ENCODE measurements at places on chromosomes 3 and 15. TPM values are rescaled to one million over a fixed set of nuclear protein-coding genes. Genes with fewer than 3 reads are reported as not detected.

DNA sequence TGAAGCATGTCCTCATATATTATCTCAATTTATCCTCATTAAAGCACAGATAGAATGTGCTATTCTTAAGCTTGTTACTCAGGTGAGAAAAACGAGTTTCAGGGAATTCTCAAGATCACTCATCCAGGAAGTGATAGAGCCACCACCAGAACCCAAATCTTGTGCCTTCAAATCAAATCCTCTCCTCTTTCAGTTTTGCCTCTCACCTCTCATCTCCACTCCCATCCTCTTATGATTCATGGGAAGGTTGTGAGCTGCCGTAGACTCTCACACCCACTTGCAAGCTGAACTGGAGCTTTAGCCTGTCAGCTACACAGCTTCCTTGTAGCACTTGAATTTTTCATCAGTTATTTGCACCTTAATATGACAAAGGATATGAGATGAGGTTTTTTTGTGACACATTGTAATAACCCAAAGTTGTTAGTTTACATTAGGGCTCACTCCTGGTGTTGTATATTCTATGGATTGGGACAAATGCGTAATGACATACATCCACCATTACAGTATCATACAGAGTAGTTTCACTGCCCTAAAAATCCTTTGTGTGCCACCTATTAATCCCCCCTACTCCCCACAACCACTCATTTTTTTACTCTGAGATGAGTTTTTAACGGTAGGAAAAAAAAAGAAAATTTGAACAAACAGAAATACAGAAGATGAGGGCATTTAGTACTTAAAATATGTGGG, 25.7 kb downstream of the GPR15 start:
- no peak for DNase-seq

- DNase-seq: no peak
Observed at GRCh38 chr3:152349392-152349791, 80.7 kb downstream of the MBNL1 start.

- DNase-seq: no peak
Observed at GRCh38 chr3:169603661-169604060, 59.9 kb downstream of the MECOM start.

DNA sequence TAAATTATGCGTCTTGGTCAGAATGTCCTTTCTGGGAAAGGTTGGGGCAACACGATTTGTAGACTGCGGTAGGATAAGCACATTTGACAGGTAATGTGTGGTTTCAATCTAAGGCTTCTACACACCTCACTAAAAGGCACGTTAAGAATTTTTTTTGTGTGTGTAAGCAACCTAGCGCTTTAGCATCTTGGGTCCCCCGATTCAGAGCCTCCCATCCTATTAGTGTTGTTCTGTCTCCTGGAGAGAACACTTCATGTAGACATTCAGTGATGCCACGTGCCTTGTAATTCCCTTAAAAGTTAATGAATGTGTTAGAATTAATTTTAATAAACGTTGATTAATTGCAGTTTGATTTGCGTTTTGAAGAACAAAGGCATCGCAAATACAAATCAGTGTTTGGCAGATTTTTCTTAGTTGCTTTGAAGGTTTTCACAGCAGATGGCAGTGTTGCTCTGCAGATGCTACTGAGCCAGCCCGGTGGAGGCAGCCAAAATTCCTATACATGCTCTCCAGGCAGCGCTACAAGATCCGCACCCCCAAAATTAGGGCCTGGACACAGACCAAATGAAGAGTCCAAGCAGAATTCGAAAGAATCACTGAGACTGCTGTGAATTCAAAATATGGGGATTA, 63.5 kb downstream of the OTOL1 start:
- peak; percentile 50 for DNase-seq

GRCh38 chr3:110027446-110028080, 690.2 kb upstream of the DPPA4 start:
- no peak for DNase-seq

DNA sequence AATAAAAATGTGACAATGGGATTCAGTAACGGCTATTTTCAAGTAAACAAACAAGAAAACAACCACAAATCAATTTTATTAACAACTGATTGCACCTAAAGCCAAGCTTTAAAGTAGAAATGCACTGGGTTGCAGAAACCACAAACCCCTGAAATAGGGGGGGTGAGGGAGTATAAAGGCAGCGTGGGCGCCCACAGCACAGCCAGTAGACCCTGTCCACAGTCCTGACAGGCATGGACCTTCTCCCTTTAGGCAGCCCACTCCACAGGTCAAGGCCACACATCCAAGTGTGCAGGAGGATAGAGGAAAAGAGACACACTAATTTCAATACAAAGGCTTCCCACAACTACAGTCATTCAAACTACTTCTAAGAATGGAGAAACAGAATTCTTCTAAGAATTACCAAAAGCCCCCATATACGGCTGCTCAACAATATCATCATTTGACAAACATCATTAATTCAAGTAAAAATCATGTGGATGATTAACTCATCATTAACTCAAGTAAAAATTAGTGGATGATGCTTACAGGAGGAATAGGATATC, 48.7 kb downstream of the CHSY1 start:
- no peak for DNase-seq

GRCh38 chr15:72933976-72934375, 118.3 kb upstream of the NEO1 start:
- DNase-seq: no peak

The TRIM42 gene
- not detected for polyA plus RNA-seq

- peak; percentile 89 for DNase-seq
Observed at GRCh38 chr15:68930268-68931022, at the start of gene SPESP1. Gene SPESP1, plus strand, starts transcription at chr15:68930525. Its CDS starts 129 bp downstream, at chr15:68930654.

GRCh38 chr15:55782901-55783300, 39.9 kb upstream of the PRTG start:
- DNase-seq: no peak
